Esophagus squamous epithelium (tissue), 5 donors: ENCODE measurements at places on chromosomes 2 and 18. TPM values are rescaled to one million over a fixed set of nuclear protein-coding genes. Genes with fewer than 3 reads are reported as not detected.

Gene C2orf76
- 5.7 TPM for total RNA-seq

Gene B3GNT7
- 2.1 TPM for total RNA-seq

Gene FZD7
- 3.3 TPM for total RNA-seq

Gene LRATD1
- total RNA-seq: 46.3 TPM

Gene ZSWIM2
- total RNA-seq: not detected

Gene CD207
- 2.5 TPM for total RNA-seq

Gene GREB1L
- total RNA-seq: 0.95 TPM

Gene CNRIP1
- 2.3 TPM for total RNA-seq

Gene SCYGR4
- not detected for total RNA-seq

Gene IER3IP1
- 8.3 TPM for total RNA-seq

Gene DUSP19
- 1.0 TPM for total RNA-seq

Gene MAB21L4
- total RNA-seq: 179 TPM

GRCh38 chr2:23410596-23410995, 25.6 kb downstream of the KLHL29 start:
- no peak for DNase-seq

DNA sequence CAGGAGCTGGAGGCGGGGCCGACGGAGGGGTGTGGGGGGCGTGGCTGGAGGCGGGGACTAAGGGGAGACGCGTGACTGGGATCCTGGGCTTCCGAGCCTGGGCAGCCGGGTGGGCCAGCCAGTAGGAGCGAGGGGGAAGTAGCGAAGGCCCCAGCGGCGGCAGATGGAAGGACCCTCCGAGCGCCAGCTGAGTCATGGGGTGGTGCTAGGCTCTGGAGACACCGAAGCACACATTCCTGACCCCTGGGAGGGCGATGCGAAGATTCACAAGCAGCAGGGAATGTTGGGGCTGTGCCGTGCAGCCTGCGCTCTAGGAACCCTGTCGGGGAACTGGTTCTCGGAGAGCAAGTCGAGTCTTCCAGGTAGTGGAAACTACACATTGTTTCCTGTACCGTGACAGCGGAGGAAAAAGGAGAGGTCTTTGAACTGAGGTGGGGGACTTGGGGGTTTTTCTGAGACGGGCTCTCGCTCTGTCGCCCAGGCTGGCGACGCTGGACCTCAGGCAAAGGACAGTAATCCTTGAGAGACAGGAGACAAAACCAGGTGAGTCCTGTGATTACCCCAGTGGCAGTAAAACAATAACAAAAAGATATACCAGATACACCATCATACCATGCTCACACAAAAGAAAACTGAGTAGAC, 650 bp upstream of the AFG3L2 start:
- DNase-seq: no peak

GRCh38 chr18:78762753-78763152, 216.9 kb upstream of the SALL3 start:
- DNase-seq: no peak

- DNase-seq: no peak
Observed at GRCh38 chr2:229539628-229540027, 174.7 kb downstream of the DNER start.

GRCh38 chr18:10560452-10561045, 34.7 kb downstream of the NAPG start:
- no peak for DNase-seq

GRCh38 chr2:171763602-171764001, 76.3 kb downstream of the DYNC1I2 start:
- no peak for DNase-seq

DNA sequence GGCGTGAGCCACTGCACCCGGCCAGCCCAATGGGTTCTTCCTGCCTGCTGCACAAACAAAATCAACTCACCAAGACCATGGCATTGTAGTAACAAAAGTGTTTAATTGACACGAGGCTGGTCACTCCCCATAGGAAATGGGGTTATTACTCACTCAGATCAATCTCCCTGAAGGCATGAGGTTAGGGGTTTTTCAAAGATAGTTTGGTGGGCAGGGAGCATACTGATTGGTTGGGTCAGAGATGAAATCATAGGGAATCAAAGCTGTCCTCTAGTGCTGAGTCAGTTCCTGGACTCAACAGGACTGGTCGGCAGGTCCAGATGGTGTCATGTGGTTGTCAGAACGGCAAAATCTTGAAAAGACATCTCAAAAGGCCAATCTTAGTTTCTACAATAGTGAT, 122.1 kb downstream of the TMEM17 start:
- no peak for DNase-seq

DNA sequence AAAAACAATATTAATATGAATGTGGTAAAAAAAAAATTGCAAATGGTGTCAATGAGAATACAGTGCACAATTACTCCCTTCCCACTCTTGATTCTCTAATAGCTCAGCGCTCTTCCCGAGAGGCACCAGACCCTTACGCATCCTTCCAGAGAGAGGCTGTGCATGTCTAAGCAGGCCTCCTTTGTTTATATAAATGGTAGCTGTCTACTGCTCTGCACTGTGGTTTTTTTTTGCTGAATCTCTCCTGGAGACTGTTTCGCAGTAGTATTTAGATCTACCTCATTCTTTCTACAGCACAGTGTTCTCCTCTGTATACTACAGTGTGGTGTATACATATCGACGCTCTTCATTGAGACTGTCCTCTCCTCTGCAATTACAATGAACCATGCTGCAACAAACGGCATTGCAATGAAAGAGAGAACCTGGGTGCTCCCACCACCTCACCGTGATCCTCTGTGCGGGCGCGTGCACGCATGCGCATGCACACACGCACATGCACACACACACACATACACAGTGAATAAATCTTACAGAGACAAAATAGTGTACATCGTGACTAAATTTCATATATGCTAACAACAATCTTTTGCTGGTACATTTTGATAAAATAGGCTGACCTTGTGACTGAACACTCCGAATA, 19.4 kb downstream of the SEPTIN10 start:
- DNase-seq: no peak

- DNase-seq: no peak
Observed at GRCh38 chr2:6630209-6630608, 235.5 kb downstream of the CMPK2 start.

DNA sequence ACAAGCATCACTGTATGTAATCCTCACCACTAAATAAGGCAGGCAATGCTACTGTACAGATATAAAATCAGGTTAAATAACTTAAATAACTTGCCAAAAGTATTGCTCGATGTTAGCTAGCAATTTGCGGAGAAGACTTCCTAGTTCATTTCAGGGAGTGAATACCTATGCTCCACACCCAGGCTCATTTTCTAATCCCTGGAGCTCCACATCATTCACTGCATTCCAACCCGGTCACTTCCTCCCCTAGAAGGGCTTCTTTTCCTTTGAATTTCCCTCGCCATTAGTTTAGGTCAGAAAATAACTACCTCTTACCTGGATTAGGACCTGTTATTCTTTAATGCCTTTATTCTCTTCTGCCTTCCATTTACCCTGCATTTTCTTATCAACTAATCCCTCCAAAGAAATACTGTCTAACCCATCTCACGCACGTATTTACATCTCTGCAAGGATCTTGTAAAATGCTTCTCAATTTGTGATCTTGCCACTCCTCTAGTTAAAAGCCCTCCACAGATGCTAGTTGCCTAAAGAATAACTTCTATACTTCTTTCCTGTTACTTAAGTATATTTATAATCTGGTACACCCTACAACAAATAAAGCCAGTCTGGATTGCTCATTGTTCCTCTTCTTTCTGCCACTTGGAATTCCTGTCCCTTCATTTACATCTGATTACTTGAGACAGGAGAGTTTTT, 599.8 kb downstream of the NRXN1 start:
- no peak for DNase-seq

GRCh38 chr2:8252997-8253694, 428.7 kb upstream of the ID2 start:
- no peak for DNase-seq

GRCh38 chr2:223950448-223951347, 5.6 kb upstream of the WDFY1 start:
- no peak for DNase-seq

- no peak for DNase-seq
Observed at GRCh38 chr2:234272069-234272850, 221.8 kb downstream of the SPP2 start.

GRCh38 chr18:331221-331821, 63.5 kb upstream of the THOC1 start:
- no peak for DNase-seq

- no peak for DNase-seq
Observed at GRCh38 chr2:73053316-73054114, 18.0 kb downstream of the SFXN5 start.

- DNase-seq: no peak
Observed at GRCh38 chr2:95392730-95393455, 9.6 kb upstream of the FAHD2A start.

DNA sequence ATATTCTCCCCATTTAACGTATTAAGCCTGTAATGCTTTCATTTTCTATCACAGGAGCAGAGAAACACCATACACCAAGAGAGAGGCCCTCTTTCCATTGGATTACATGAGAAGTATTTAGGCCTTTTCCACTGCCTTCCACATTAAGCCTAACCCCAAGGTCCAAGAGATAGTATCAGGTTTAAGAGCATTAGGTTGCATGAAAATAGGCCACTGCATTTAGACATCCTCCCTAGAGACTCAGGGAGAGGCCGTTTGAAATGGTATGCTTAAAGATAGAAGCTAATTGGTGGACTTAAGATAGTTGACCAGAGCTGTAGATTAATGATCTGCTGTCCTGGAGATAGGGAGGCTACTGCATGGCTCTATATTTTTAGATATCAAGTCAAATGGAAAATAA, 128.5 kb upstream of the PTPRM start:
- no peak for DNase-seq

DNA sequence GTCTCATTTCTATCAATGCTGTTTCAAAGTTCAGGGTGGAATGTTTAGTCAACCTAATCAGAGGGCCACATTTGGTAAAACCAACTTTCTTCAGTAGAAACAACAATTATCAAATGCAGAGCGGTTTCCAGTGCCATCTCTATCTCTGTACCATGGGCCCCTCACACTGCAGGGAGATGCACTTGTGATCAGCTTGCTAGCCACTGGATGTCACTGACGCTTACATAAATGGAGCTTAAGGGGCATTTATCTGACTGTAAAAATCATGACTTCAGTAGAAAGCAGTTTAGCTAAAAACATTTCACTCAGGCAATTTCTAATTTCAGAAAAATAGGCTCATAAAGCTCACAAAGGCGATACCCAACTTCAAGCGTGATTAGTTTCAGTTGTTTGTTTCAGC, 678.0 kb downstream of the ZEB2 start:
- no peak for DNase-seq
